T-helper 1 cell treated with Interleukin-12 subunit alpha and Interleukin-12 subunit beta and Interleukin-4 antibody, amounts not matched to agents 30 ng/mL and 1 ng/mL, for 36 hours (primary cell): ENCODE measurements at places on chromosomes 6 and 20. TPM values are rescaled to one million over a fixed set of nuclear protein-coding genes. Genes with fewer than 3 reads are reported as not detected.

Gene CDK19
- 16.8 and 20.6 TPM in 2 replicates for total RNA-seq

Gene TMX4
- 38.1 and 42.3 TPM in 2 replicates for total RNA-seq

Gene SAMD5
- not detected in 2 replicates for total RNA-seq

Gene BIRC7
- not detected in 2 replicates for total RNA-seq

Gene MOG
- not detected in 2 replicates for total RNA-seq

Gene MRPS18A
- 41.6 and 45.0 TPM in 2 replicates for total RNA-seq

Gene PKHD1
- total RNA-seq, result not detected in 2 replicates

Gene DEF6
- 220 and 225 TPM in 2 replicates for total RNA-seq

Gene PTPRK
- total RNA-seq, result 1.0 and 1.9 TPM in 2 replicates

Gene DLK2
- 0.39 TPM in 2 replicates for total RNA-seq
